ENCODE measurements at places on chromosomes 1 and 21. TPM values are rescaled to one million over a fixed set of nuclear protein-coding genes. Genes with fewer than 3 reads are reported as not detected.

The KCNJ15 gene
- total RNA-seq: 2.2 TPM

The KLHDC9 gene
- 14.7 TPM for total RNA-seq

The GSTM3 gene
- 83.1 TPM for total RNA-seq

The PRAMEF10 gene
- total RNA-seq: not detected

The TTC39A gene
- 26.0 TPM for total RNA-seq

The LRRIQ3 gene
- total RNA-seq: 1.0 TPM

- no peak for DNase-seq
- peak overlapping the region; percentile 69 for H3K4me3 ChIP-seq
- H3K27ac ChIP-seq: peak overlapping the region; percentile 99
- no peaks in the 10 kb centered on the region for H3K36me3 ChIP-seq
These were observed 905 bp downstream of the BTBD19 start for GRCh38 chr1:44808938-44809917.

GRCh38 chr1:43934101-43934985, 742 bp downstream of the ARTN start:
- H3K27ac ChIP-seq: no peak overlapping the region
- DNase-seq: peak; percentile 67
- peaks cover 33% of the 10 kb centered on the region for H3K27me3 ChIP-seq
- H3K36me3 ChIP-seq: no peaks in the 10 kb centered on the region

GRCh38 chr1:18512883-18513282, 32.2 kb downstream of the KLHDC7A start:
- peaks cover 1% of the 10 kb centered on the region for H3K36me3 ChIP-seq
- no peak overlapping the region for H3K4me3 ChIP-seq
- no peak for DNase-seq
- no peak overlapping the region for H3K27ac ChIP-seq

DNA sequence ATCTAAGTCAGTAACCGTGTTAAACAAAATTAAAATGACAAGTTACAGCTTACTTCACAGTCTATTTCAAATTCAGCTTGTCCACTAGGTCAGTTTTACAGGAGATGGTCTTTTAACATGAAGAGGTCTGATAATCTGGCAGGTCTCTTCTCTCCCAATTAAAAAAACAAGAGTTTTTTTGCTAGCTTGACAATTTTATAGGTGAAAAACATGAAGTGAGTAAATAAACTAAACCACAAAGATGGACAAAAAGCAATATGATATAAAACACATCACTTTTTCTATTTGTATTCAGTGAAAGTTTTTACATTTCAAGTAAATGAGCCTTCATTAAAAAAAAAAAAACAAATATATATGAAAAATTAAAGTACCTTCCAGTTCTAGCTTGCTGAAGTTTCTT, 25.0 kb upstream of the TTC39A start:
- peaks cover 4% of the 10 kb centered on the region for H3K36me3 ChIP-seq
- H3K4me3 ChIP-seq: no peak overlapping the region
- no peak overlapping the region for H3K27ac ChIP-seq

- H3K4me1 ChIP-seq: no peaks in the 10 kb centered on the region
- no peaks in the 10 kb centered on the region for H3K36me3 ChIP-seq
- no peak for DNase-seq
- H3K4me3 ChIP-seq: no peak overlapping the region
- H3K27me3 ChIP-seq: no peaks in the 10 kb centered on the region
These were observed 32.1 kb upstream of the TP53BP2 start for GRCh38 chr1:223877804-223878203.

DNA sequence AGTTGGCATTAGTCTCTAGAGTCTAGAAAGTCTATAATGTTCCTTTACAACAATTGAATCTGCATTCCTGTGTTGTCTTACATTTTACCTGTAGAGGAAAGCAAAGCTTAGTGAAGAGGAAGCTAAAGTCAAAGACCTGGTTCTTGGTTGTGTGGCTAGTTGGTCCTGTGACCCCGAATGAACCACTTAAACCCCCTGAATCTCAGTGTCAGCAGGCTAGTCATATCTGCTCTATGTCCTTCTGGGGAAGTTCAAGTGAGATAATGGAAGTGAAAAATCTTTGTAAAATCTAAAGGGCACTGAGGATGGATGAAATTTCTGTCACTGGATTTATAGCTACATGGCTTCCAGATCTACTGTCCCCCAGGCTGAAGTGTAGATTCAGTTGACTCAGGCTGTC, 24.0 kb upstream of the AIM2 start:
- no peak overlapping the region for H3K4me3 ChIP-seq
- H3K27me3 ChIP-seq: no peaks in the 10 kb centered on the region
- H3K36me3 ChIP-seq: no peaks in the 10 kb centered on the region

GRCh38 chr1:51897699-51898031, 19.1 kb upstream of the NRDC start:
- H3K27me3 ChIP-seq: peaks cover 4% of the 10 kb centered on the region
- H3K27ac ChIP-seq: no peak overlapping the region
- no peaks in the 10 kb centered on the region for H3K36me3 ChIP-seq
- H3K4me3 ChIP-seq: no peak overlapping the region
- no peaks in the 10 kb centered on the region for H3K4me1 ChIP-seq
- no peak for DNase-seq

GRCh38 chr1:228141226-228142044, 1.4 kb downstream of the GUK1 start:
- peaks cover 5% of the 10 kb centered on the region for H3K4me1 ChIP-seq
- peak overlapping the region; percentile 92 for H3K27ac ChIP-seq
- DNase-seq: no peak
- peak overlapping the region; percentile 90 for H3K4me3 ChIP-seq

GRCh38 chr1:43431676-43432075, 22.1 kb downstream of the HYI start:
- H3K4me3 ChIP-seq: no peak overlapping the region
- no peak for DNase-seq
- no peak overlapping the region for H3K27ac ChIP-seq
- no peaks in the 10 kb centered on the region for H3K4me1 ChIP-seq
- no peaks in the 10 kb centered on the region for H3K27me3 ChIP-seq

DNA sequence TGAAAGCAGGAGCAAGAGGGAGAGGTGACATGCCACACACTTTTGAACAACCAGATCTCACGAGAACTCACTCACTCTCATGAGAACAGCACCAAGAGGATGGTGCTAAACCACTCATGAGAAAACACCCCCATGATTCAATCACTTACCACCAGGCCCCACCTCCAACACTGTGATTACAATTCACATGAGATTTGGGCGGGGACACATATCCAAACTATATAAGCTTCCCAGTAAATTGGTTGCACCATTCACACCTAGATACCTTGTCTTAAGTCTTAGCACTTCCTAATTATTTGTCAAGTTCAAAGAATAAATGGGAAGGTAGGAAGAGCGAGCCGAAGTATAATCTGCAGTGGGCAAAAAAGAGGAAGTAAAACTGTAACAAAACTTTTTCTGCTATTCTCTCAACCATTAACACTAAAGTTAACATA, 34.3 kb downstream of the AMY1C start:
- H3K27ac ChIP-seq: no peak overlapping the region
- H3K27me3 ChIP-seq: peaks cover 3% of the 10 kb centered on the region
- H3K4me1 ChIP-seq: peaks cover 3% of the 10 kb centered on the region
- DNase-seq: no peak
- no peaks in the 10 kb centered on the region for H3K36me3 ChIP-seq
- H3K4me3 ChIP-seq: no peak overlapping the region

Data from progenitor cell of endocrine pancreas (in vitro differentiated cells).